ENCODE measurements at places on chromosomes 5 and 9. TPM values are rescaled to one million over a fixed set of nuclear protein-coding genes. Genes with fewer than 3 reads are reported as not detected.
A peak's percentile ranks its signal among the peaks of the same experiment; 100 is the strongest.

DNA sequence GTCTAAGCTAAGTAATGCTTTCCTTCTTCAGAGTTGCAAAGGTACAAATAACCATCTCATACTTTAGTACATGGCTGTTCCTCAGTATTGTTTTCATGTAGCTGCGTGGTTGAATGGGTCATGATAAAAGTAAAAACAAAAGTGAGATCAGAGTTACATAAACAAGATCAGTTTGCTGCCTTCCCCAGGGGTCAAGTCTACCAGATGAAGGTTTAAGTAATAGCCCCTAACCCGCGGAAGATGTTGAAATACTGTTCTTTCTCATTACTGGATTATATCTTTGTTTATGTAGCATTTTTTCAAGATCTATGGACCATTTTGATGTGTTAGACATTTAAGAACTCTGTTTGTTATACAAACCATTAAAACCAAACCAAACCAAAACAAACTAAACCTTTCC lies 34.1 kb upstream of the ARRDC3 start:
- no peak for DNase-seq

The PCA3 gene
- under 0.01 TPM for total RNA-seq

GRCh38 chr9:26163931-26164330 lies 485.7 kb upstream of the TUSC1 start:
- no peak for DNase-seq

DNA sequence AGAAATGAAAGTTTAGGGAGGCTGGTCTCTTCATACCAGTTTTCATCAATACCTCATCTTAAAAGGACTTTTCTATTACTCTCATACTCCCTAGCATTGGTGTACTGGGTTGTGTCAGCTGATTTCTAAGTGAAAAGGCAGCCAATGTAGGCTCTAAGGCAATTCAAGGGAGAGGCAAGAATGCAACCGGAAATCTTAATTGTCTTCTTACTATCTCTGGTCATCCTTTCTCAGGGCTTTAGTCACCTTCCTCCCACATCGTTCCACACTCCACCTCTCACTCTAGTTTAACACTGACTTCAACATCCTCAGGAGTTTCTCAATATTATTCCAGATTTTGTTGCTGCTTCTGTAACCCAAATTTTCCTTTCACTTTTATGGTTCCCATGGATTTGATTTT lies 281.8 kb upstream of the RFX3 start:
- no peak for DNase-seq

The IFNB1 gene
- total RNA-seq: not detected

DNA sequence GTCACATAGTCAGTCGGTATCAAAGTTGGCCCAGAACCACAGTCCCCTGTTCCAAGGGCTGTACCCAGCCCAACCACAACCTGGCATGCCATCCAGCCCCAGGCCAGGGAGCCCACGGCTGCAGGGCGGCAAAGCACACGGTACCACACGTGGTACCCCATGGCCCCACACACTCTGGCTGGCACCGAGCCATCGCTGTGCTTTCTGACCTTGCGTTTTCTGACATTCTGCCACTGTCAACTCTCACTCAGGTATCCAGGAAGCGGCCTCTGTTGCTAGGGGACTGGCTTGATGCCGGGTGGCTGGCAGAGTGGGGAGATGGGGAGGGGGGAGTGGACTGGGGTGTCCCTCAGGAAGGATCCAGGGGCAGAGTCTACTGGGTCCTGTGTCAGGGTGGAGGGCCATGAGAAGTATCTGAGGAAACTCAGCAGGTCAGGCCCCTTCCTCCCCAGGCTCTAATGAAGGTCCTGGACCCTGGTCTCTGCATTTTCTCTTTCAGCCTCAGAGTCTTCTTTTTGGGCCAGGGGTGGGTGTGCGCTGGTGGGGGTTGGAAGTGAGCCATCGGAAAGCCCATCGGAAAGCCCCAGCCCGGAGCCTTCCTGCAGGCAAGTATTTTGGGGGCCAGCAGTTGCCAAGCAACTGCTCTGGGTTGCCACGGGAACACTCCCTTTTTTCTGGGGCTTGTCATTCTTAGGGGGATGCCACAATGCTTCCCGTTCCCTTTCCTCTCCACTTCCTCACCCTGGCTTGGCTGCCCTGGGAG lies 21.0 kb upstream of the RALGDS start:
- peak; percentile 44 for DNase-seq

DNA sequence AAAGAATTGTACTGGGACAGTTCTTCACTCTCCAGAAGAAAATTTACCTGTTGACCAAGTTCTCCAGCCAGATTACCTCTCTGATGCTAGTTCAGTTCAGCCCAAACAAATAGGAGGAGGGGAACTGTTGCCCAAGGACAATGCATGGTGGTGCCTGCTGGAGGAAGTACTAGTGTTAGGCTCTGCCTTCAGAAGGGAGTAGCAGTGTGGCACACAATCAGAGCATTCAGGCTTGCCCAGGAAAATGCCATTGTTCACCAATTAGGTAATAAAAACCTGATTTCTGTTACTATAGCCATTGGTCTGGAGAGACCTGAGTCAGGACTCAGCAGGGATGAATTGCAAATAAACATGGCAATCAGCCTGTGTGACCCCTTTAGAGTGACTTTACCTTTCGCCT lies 720.8 kb upstream of the ZNF608 start:
- DNase-seq: no peak

- DNase-seq: no peak
Observed at GRCh38 chr5:181255276-181255675, 5.7 kb downstream of the TRIM52 start.

The MELK gene
- total RNA-seq: 12.9 TPM

GRCh38 chr9:19446361-19446861 lies 37.6 kb downstream of the ACER2 start:
- DNase-seq: no peak

DNA sequence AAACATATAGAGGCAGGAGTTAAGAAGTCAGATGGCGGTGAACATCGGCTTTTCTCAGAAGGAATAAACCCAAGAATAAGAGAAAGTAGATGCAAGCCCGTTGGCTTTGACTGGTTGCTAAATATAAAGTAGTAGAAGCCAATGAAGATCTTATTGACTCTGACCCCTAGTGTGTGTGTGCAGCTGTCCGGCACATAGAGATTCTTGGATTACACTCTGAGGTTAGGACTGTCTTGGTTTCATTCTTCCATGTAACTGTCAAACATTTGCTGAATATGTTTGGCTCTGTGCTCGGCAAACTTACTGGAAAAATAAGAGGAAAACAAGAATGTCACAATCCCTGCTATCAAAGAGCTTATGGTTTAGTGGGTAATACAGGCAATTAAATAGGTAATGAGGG lies 54.9 kb downstream of the ASTN2 start:
- DNase-seq: no peak

The LCNL1 gene
- not detected for total RNA-seq

- peak; percentile 66 for DNase-seq
Observed at GRCh38 chr9:81264516-81264915, 424.8 kb downstream of the TLE1 start.

The PCDHGA11 gene
- total RNA-seq: 6.8 TPM

- no peak for DNase-seq
Observed at GRCh38 chr5:3600106-3601060, 4.8 kb downstream of the IRX1 start.
